ENCODE measurements at places on chromosomes 6 and 20. TPM values are rescaled to one million over a fixed set of nuclear protein-coding genes. Genes with fewer than 3 reads are reported as not detected.

DNA sequence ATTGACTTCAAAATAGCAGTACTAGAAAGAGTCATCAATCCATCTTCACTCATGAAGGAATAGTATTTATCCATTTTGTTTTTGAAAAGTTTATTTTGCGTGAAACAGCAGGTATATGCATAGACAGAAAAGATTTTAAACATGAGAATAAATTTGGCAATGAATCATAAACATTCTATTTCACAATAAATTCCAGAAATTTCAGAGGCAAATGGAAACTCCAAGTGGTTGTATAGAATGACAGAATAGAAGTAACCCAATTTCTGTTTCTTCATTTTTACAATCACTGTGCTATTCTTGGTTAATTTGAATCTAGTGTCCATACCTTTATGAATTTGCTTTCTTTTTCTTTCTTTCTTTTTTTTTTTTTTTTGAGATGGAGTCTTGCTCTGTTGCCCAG, 173.0 kb upstream of the ECI2 start:
- no peaks in the 10 kb centered on the region for H3K4me1 ChIP-seq
- no peak overlapping the region for H3K4me3 ChIP-seq
- no peaks in the 10 kb centered on the region for H3K27me3 ChIP-seq

DNA sequence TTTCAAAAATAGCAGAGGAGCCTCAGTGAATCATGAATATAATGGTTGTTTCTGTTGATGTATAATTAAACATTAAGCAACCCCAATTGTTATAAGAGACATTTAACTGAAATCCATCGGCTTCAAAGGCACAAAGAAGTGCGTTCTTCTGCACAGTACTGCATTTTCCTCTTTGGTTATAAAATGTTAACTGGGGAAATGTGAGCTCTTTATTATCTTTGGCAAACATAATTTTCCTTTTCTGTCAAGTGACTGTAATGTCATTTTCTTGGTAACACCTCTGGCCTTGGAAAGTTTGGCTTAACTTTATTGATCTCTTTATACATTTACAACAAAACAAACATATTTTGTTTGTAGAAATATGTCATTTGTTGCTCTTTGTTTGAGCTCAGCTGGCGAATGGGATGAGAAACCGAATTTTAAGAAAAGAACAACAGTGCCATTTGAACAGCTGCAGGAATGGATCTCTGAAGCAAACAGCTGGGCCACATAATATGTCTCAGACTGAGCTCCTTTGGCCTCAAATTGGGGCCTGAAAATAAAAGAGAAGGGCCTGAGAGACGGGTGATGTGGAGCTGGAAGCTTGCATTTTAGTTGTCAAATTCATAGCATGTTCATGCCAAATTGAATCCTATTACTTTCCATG, 427.0 kb upstream of the SPTLC3 start:
- peak overlapping the region; percentile 50 for H3K27ac ChIP-seq
- peak; percentile 31 for DNase-seq
- no peaks in the 10 kb centered on the region for H3K4me1 ChIP-seq

DNA sequence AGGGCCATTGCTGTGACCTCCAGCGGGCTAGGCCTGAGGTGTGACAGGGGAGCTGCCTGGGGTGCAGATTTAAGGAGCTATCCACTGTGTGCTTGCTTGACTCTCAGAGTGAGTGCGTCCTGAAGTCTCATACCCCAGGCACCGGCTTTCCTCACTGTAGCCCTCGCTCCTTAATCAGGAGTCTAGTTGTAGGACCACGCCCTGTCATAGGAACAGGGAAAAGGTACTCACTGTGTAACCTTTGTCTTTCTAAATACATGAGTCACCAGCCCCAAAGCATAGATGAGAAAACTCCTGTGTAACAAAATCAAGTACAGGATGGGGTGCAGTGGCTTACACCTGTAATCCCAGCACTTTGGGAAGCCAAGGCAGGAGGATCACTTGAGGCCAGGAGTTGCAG, 141.7 kb downstream of the TMEM242 start:
- DNase-seq, result peak; percentile 65
- H3K4me3 ChIP-seq, result no peak overlapping the region
- no peaks in the 10 kb centered on the region for H3K27me3 ChIP-seq
- peaks cover 3% of the 10 kb centered on the region for H3K36me3 ChIP-seq
- no peaks in the 10 kb centered on the region for H3K4me1 ChIP-seq

DNA sequence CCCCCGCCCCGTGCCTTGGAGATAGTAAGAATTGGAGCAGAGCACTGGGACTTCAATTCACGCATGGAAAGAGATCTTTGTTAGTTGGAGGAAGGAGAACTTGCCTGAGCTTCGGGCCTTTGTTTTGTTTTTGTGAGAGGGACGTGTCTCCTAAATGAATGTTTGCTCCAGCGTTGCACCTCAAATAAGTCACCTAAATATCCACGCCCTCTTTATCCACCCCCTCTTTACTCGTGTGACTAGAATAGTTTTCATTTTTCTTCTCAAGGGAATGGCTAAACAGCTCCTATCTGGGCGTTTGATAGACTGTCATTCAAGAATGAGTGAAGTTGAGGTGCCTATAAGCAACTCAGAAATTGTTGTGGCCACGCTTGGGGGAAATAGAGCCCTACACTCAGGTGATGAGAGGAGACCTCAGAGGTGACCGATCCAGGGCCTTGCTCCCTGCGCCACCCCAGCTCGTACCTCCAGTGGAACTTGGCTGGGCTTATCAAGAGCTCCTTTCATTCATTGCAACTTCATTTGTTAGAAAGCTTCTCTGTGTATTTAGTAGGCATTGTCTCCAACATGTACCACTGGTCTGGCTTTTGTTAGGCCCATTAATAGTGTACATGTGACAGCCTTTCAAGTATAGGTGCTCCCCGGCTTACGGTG, 861 bp downstream of the PCMTD2 start:
- H3K36me3 ChIP-seq, result no peaks in the 10 kb centered on the region
- DNase-seq, result no peak
- no peaks in the 10 kb centered on the region for H3K27me3 ChIP-seq

DNA sequence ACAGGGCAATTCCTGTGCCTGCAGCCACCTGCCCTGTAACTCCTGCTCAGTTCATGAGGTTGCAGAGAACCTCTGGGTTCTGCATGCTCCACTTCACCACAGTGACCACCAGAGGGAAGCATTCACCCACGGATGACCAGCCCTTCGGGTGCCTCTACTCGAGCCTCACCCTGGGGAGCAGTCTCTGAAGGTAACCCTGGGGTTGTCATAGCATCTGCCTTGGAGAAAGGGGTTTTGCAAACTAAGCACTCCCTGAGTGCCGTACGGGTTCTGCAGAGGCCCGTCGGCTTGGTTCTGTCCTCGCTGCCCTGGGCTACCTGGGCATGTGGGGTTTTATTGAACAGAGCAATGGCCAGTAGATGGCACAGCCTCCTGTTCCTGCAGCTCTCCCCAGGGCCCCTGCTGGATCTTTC, 10.2 kb upstream of the CST5 start:
- H3K4me3 ChIP-seq, result no peak overlapping the region
- no peak overlapping the region for H3K27ac ChIP-seq
- DNase-seq, result peak; percentile 48

- no peak overlapping the region for H3K27ac ChIP-seq
- H3K4me1 ChIP-seq, result no peaks in the 10 kb centered on the region
- no peak for DNase-seq
- no peak overlapping the region for H3K4me3 ChIP-seq
- H3K27me3 ChIP-seq, result no peaks in the 10 kb centered on the region
Measured at GRCh38 chr20:48463916-48464315, 363.9 kb downstream of the PREX1 start.

DNA sequence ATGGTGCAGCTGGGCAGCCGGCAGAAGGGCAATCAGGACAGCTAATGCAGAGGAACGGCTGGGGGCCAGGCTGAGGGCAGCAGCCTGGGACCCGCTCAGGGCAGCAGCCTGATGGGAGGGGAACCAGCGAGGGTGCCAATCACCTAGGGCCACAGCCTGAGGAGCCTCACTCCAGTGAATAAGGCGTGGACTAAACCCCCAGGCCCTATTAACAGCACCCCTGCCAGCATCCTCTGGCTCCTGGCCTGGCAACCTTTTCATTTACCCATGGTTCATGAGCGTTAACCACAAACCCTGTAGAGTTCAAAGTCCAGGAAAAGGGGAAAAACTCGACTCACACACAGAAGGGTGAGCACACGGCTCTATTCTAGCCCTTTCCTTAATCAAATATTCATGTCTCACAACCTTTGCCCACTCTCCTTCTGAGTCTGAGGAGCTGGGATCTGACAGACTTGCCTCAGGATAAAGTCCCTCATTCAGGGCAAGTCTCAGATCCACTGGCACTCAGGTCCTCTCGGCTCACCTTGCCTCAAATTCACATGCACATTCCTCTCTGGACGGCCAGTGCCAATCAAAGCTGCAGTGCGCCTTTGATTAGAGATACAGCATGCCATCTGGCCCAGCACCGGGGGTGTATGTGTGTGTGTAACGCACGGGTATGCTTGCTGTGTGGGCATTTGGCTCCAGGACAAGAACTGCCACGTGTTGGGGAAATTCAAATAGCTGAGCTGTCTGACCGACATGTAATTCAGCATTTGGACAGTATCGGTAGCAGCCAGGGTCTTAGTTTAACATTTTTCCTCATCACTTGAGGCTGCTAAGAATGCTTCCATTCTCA, 86.9 kb upstream of the TRAF3IP2 start:
- peaks cover 14% of the 10 kb centered on the region for H3K4me1 ChIP-seq
- DNase-seq, result peak; percentile 78
- H3K27me3 ChIP-seq, result no peaks in the 10 kb centered on the region
- no peaks in the 10 kb centered on the region for H3K36me3 ChIP-seq
- no peak overlapping the region for H3K4me3 ChIP-seq
- H3K27ac ChIP-seq, result peak overlapping the region; percentile 74

GRCh38 chr6:43941174-43941573, 171.2 kb downstream of the VEGFA start:
- no peak for DNase-seq
- no peak overlapping the region for H3K4me3 ChIP-seq
- H3K27ac ChIP-seq, result no peak overlapping the region

GRCh38 chr6:30163918-30164654, 740 bp downstream of the TRIM15 start:
- H3K27me3 ChIP-seq, result no peaks in the 10 kb centered on the region
- DNase-seq, result peak; percentile 44
- H3K27ac ChIP-seq, result peak overlapping the region; percentile 96
- H3K36me3 ChIP-seq, result no peaks in the 10 kb centered on the region

- no peaks in the 10 kb centered on the region for H3K4me1 ChIP-seq
- H3K4me3 ChIP-seq, result no peak overlapping the region
- H3K36me3 ChIP-seq, result no peaks in the 10 kb centered on the region
- H3K27me3 ChIP-seq, result no peaks in the 10 kb centered on the region
- no peak overlapping the region for H3K27ac ChIP-seq
Measured at GRCh38 chr6:142279350-142280180, 22.2 kb upstream of the ADGRG6 start.

DNA sequence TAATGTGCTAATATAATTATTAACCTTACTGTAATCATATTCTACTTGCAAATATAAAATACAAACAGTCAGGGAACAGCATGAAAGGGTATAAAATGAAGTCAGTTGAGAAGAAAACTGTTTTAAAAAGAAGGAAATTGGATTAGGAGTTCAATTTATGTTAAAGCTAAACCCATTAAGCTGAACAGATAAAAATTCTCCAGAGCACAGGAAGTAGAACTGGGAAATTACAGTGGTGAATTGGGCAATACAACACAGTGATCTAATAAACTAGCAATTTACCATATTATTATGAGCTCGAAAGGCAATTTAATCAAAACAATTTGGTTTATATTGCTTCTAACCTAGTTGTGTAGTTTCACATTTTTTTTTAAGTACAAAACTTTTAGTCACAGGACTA, 407.4 kb upstream of the RGS17 start:
- no peak overlapping the region for H3K4me3 ChIP-seq
- H3K4me1 ChIP-seq, result no peaks in the 10 kb centered on the region
- no peak for DNase-seq
- H3K36me3 ChIP-seq, result no peaks in the 10 kb centered on the region
- H3K27me3 ChIP-seq, result no peaks in the 10 kb centered on the region
- H3K27ac ChIP-seq, result no peak overlapping the region

DNA sequence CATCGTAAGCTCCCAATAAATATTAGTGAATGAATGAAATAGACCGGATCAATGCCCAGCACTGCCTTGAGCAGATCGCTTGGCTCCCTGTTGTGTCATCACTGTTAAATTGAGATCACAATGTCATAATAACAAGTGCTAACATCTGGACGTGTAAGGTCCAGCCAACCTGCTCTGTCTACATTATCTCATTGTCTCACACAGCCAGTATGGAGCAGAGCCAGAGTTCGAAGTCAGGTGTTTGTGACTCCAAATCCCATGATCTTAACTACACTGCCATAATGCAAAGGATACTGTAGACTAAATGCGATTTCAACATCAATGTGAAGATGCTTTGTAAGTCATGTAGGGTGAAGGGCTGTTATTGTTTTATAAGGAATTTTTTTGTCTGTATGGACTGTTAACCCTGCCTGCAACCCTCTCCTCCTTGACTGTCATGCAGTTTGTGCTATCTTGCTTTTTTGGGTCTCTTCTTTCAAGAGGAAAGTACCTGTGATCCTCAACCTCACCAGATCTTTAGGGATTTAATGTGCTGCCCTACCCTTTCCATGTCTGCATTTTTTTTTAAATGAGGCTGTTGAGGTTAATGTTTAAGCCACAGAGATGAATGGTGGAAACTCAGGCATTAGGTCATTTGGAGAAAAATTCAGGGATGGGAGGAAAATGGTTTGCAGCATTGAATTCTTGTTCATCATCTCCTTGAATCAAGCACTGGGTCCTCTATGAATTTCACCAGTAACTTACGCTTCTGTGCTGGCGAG, 49.0 kb upstream of the OCSTAMP start:
- no peak overlapping the region for H3K27ac ChIP-seq
- no peaks in the 10 kb centered on the region for H3K27me3 ChIP-seq

DNA sequence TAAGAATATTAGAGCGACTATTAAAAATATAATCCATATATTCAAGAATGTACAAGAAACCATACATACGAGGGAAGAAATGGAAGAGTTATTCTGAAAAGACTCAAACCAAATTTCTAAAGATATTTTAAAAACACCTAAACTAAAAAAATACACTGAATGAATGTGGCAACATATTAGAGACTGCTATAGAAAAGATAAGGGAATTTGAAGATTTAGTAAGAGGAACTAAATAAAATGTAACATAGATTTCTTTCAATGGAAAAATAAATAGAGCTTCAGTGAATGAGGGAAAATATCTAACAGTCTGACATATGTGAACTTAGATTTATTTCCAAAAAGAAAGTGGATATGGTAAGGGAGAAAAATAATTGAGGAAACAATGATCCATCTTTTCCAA, 194.9 kb upstream of the STXBP5 start:
- no peaks in the 10 kb centered on the region for H3K36me3 ChIP-seq
- DNase-seq, result no peak
- H3K4me1 ChIP-seq, result no peaks in the 10 kb centered on the region
- no peaks in the 10 kb centered on the region for H3K27me3 ChIP-seq

BMP7 gene
- total RNA-seq, result 3.2 TPM

C20orf144 gene
- total RNA-seq, result not detected

PAK5 gene
- not detected for total RNA-seq

TRIM38 gene
- 13.4 TPM for total RNA-seq

SIRPD gene
- not detected for total RNA-seq

WFDC13 gene
- not detected for total RNA-seq

Measured in colonic mucosa (tissue), 4 donors.